Activated T-cell treated with anti-CD3 and anti-CD28 coated beads, Interleukin-2, amount 50 U/mL, for 72 hours (primary cell): ENCODE measurements at places on chromosomes 3 and 15. TPM values are rescaled to one million over a fixed set of nuclear protein-coding genes. Genes with fewer than 3 reads are reported as not detected.

DNA sequence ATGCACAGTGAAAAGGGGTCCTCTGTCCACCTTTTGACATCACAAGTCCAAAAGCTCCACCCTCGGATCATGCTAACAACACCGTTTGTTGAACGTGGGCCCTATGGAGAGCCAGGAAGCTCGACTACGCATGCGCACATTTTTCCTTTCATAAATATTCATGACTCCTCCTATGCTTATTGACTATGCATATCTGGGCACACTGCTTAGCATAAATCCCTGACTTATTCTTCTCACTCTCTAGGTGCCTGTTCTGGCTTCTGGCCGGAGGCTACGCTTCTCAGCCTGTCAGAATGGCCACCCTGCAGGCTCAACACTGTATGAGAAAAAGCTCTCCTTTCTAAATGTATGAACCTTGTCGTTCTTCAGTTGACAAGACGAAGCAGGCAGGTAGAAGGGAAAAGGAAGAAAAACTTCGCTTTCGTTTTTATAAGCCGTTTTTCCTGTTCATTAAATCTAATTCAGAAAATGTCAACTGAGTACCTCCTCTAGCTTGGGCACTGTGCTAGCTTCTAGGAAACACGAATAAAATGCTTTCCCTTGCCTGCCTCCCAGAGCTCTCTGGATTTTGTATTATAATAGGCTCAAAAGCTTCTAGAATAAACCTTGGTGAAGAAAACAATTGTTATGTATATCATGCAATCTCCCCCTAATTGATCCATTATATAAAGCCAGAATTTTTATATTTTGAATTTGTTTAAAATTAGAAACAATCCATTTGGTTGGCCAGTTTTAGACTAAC, 207.7 kb downstream of the ATP10A start:
- no peak for DNase-seq
- H3K27me3 ChIP-seq = peaks cover 10% of the 10 kb centered on the region
- H3K4me1 ChIP-seq = peaks cover 9% of the 10 kb centered on the region
- H3K4me3 ChIP-seq = no peak overlapping the region

DNA sequence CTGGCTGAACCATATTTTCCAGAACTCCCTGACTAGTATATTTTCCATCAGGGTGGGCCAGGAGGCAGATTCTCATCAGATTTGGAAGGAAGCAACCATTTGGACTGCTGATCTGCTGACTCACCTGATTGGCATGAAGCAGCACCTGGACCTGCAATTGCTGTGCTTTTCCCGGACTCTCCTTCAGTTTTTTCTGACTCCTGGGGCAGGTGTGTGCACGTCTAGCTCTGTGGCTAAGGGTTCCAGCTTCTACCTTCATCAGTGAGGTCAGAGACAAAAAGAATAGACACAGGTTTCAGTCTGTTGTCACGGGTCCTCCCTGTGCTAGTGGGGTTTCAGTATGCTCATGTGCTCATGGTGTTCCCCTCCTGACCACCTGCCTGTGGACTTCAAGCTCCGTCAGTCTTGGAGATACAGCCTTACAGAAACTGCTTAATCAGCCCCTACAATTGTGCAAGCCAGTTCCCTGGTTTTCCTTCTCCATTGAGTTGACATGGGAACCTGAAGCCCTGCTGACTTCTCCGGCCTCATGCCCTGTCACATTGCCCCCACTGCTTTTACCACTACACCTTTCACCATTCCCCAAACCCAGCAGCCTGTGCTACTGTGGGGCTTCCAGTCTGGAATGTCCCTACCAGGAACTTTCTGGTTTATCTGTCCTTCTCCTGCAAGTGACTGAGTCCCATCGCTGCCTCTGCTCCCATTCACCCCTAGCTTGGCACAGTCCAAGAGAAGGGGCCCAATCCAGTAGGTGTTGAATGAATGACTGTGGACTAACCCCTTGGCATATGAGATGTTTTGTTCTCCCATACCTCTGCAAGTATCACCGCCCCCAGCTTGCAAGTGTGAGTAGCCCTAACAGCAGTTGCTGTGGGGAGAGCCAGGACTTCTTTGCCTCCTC, 31.7 kb downstream of the HMCES start:
- H3K36me3 ChIP-seq = peaks cover 4% of the 10 kb centered on the region
- DNase-seq = no peak
- no peak overlapping the region for H3K4me3 ChIP-seq
- peak overlapping the region; percentile 21 for H3K27ac ChIP-seq

- DNase-seq = no peak
- H3K4me1 ChIP-seq = no peaks in the 10 kb centered on the region
- peaks cover 5% of the 10 kb centered on the region for H3K27me3 ChIP-seq
- H3K4me3 ChIP-seq = no peak overlapping the region
- H3K27ac ChIP-seq = no peak overlapping the region
- H3K36me3 ChIP-seq = peaks cover 2% of the 10 kb centered on the region
These were observed 42.8 kb downstream of the ILDR1 start for GRCh38 chr3:121979246-121979645.

- H3K27me3 ChIP-seq = no peaks in the 10 kb centered on the region
- peak; percentile 11 for DNase-seq
- H3K27ac ChIP-seq = peak overlapping the region; percentile 52
- H3K4me1 ChIP-seq = peaks cover 72% of the 10 kb centered on the region
These were observed 44.6 kb upstream of the NEDD4 start for GRCh38 chr15:56038015-56038414.

GRCh38 chr3:79405183-79405582, 362.6 kb downstream of the ROBO1 start:
- H3K4me3 ChIP-seq = no peak overlapping the region
- H3K36me3 ChIP-seq = no peaks in the 10 kb centered on the region

DNA sequence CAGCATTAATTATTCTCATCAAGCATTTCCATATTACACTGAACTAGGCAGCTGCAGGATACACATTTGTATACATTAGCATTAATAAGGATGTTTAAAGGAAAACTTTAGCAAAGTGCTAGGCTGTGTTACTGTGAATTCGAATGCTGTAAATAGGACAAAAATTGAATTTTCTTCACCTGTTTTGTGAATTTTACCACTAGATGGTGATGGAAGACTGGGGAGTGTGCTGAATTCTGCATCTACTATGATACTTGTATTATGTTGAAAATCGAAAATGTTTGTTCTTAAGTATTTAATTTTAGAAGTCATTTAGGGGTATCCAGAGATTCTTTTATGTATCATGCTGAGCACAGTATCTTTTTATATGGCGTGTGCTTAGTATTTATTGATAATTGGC, 12.3 kb upstream of the P2RY14 start:
- no peak overlapping the region for H3K27ac ChIP-seq
- peaks cover 8% of the 10 kb centered on the region for H3K27me3 ChIP-seq
- no peak overlapping the region for H3K4me3 ChIP-seq
- DNase-seq = no peak
- H3K4me1 ChIP-seq = no peaks in the 10 kb centered on the region
- H3K36me3 ChIP-seq = no peaks in the 10 kb centered on the region

DNA sequence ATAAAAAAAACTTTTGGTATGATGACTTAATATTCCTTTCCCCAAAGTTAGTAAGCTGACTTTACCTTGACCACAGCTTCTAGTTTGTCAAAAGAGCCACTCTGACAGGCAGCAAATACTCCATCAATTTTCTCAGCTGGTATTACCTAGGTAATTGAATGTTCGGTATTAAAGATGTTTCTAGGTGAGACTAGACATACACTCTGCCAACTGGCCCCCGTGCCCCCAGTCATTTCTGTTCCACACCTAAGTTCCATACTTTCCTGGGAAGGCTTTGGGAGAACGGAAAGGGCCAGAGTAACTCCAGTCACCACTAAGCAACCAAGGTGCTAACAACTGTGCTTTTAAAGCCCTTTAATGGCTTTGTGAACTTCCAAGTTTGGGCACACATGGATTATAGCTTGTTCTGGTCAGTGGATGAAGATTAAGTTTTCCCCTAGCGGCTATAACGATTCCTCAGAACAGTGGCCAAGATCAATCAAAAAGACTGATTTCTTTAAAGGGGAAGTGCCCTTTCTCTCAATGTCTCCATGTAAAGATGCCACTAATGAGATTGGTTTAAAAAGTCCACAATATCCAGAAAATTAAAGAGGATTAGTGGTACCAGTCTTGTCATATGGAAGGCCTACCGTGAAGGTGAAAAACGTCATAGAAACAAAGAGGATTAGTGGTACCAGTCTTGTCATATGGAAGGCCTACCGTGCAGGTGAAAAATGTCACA, 7.0 kb downstream of the EIF4A2 start:
- H3K27me3 ChIP-seq = no peaks in the 10 kb centered on the region
- H3K4me1 ChIP-seq = peaks cover 59% of the 10 kb centered on the region
- H3K36me3 ChIP-seq = peaks cover 72% of the 10 kb centered on the region
- peak overlapping the region; percentile 56 for H3K27ac ChIP-seq
- no peak for DNase-seq

Gene GOLGA6L1
- not detected for total RNA-seq

DNA sequence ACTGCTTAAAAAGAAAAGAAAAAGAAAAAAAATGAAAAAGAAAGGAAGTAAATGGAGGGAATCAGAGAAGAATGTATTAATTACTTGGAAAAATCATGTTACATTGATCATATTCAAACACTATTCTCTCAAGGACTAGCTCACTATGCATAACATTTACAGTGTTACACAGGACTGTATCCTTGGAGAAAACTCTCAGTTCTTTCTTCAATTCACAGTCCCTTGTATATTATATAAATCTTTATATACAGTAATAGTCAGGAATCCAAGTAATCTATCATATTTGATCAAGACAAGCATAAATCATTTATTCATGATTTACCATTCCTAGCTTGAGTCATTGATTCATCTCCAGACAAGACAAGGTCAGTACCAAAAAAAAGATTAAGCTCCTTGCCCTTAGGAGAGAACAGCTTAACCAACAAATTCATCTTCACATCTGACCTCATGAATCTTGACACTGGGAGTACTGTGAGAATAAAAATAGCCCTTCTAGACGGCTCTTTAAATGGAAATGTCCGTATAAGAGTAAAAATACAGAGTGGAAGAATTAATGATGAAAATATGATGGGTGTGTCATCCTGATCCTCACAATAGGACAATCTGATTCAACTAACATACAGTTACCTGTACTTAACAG, 980.4 kb downstream of the NAALADL2 start:
- H3K36me3 ChIP-seq = no peaks in the 10 kb centered on the region
- H3K4me1 ChIP-seq = no peaks in the 10 kb centered on the region
- H3K27ac ChIP-seq = no peak overlapping the region

DNA sequence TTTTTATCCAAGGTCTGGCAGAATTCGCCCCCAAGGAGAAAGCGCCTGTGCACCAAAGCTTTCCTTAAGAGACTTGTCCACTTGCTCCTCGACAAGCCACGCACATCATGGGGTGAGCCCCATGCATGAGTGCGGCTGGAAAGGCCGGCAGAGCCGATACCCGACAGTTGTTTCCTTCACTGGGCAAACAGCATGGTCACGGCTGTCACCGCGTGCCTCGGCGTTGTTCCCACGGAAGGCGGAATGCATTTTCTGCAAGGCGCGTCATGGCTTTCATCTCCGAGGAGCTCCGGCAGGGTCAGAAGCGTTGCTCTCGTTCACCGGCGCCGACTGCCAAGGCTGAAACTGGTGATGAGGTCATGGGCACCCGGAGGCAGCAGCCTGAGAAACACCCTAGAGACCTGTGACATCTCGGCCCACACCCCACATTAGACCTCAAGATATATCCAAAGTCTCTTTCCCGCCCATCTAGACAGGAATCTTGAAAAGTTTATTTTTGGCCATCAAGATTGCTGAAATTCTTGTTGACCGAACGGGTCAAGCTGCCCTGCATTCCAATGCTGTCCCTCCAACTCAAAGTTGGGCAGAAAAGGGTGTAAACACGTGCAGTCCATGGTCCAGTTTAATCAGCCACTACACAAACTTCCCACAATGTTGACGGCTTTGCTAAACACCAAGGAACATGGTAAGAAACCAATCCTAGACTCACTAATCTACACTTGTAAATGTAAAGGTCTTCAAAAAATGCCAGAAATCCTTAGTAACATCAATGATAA, 604 bp upstream of the TJP1 start:
- no peaks in the 10 kb centered on the region for H3K36me3 ChIP-seq
- H3K27me3 ChIP-seq = peaks cover 54% of the 10 kb centered on the region
- peak overlapping the region; percentile 66 for H3K4me3 ChIP-seq
- no peak for DNase-seq
- no peak overlapping the region for H3K27ac ChIP-seq

Gene TRPC1
- 9.4 TPM for total RNA-seq

DNA sequence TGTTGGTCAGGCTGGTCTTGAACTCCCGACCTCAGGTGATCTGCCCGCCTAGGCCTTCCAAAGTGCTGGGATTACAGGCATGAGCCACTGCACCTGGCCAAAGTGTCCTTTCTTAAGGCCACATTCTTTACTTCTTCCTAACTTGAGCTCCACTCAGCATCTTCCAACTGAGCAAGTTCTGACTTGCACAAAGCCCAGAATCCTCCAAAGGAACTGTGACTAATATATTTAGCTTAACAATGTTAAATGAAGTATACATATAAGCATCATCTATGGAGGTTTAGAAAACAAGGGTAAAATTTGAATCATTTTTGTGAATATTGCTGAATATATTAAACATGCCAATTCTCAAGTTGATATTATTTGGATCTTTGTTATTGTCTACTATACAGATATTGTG, 93.7 kb downstream of the SHQ1 start:
- no peaks in the 10 kb centered on the region for H3K27me3 ChIP-seq
- H3K36me3 ChIP-seq = peaks cover 18% of the 10 kb centered on the region
- no peak overlapping the region for H3K4me3 ChIP-seq
- peak overlapping the region; percentile 68 for H3K27ac ChIP-seq

DNA sequence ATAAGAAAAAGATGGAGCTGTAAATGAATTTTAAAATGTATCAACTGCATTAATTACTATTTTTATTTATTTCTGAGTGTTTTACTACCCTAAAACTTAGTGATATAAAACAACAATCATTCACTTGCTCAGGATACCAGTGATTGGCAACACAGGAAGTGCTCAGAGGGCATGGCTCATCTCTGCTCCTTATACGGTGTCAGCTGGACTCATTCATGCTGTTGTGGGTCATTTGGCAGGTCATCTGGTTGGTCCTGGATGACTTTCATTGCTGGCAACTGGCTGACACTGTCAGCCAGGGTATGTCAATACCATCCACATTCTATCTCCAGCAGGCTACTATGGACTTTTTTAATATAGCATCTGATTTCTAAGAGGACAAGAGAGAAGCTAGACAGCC, 689.6 kb upstream of the NECTIN3 start:
- H3K27me3 ChIP-seq = no peaks in the 10 kb centered on the region
- H3K36me3 ChIP-seq = no peaks in the 10 kb centered on the region
- H3K27ac ChIP-seq = no peak overlapping the region
- no peaks in the 10 kb centered on the region for H3K4me1 ChIP-seq
- no peak overlapping the region for H3K4me3 ChIP-seq

Gene COPS2
- 64.6 TPM for total RNA-seq

DNA sequence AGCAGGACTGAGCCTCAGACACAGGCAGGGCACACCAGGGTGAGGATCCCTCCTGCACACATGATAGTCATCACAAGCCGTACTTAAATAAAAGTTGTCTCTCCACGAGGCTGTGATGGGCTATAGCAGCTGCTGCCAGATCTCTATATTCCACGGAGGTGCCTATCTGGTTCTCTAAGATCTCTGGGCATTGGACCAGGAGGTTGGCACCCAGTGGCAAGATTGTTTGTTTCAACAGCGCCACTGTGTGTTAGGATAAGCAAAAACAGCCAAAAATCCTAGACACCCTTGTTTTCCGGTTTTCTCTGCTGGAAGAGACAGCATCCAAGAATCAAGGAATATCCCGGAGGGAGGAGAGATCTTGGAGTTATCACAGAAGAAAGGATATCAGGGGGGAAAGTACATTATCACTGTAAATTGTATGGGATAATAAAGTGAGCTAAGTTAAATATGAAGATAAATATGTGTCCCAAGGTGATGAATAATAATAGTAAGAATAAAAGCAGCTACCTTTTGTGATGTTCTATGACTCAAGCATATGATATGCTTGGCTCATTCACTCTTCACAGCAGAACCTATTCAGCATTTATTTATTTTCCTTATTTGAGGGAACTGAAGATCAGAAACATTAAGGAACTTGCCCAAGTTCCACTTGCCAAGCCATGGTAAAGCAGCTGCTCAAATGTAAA, 90.6 kb upstream of the AKAP13 start:
- peak; percentile 12 for DNase-seq
- H3K36me3 ChIP-seq = no peaks in the 10 kb centered on the region

Gene EXD1
- total RNA-seq = not detected
